ENCODE measurements at places on chromosomes 2 and 18. TPM values are rescaled to one million over a fixed set of nuclear protein-coding genes. Genes with fewer than 3 reads are reported as not detected.

Gene HS6ST1
- 39.9 TPM for total RNA-seq

Gene RMND5A
- 18.2 TPM for total RNA-seq

Gene AQP12A
- not detected for total RNA-seq

Gene ACMSD
- total RNA-seq, result not detected

Gene CFAP65
- not detected for total RNA-seq

Gene ANKRD12
- 50.8 TPM for total RNA-seq

Gene C2orf68
- 20.5 TPM for total RNA-seq

Gene FBXO11
- total RNA-seq, result 75.2 TPM

Gene VRK2
- 37.2 TPM for total RNA-seq

Gene RTP5
- total RNA-seq, result not detected

Gene SCYGR5
- not detected for total RNA-seq

Gene RAB6C
- total RNA-seq, result not detected

Gene CAPN14
- total RNA-seq, result 0.33 TPM

Gene ALPG
- total RNA-seq, result not detected

Gene UBXN4
- 74.5 TPM for total RNA-seq

Gene GREB1L
- not detected for total RNA-seq

Gene TUBA3E
- total RNA-seq, result not detected

Gene CRYGB
- not detected for total RNA-seq

Gene SLC20A1
- 77.5 TPM for total RNA-seq

Gene C2orf78
- total RNA-seq, result not detected

Gene KANSL3
- 51.4 TPM for total RNA-seq

Gene MFSD2B
- not detected for total RNA-seq

Gene UGT1A4
- total RNA-seq, result not detected

Gene CCDC74A
- total RNA-seq, result 12.7 TPM

Gene NEB
- total RNA-seq, result 0.17 TPM

Gene STARD6
- not detected for total RNA-seq

Gene ADNP2
- 22.4 TPM for total RNA-seq

Gene TOGARAM2
- total RNA-seq, result 0.17 TPM

Gene FAM237A
- total RNA-seq, result not detected

Gene PAIP2B
- total RNA-seq, result 0.66 TPM

Gene ZNF804A
- 2.3 TPM for total RNA-seq

Gene GCA
- 7.6 TPM for total RNA-seq

Gene FZD7
- 82.4 TPM for total RNA-seq

Gene COL4A3
- 0.17 TPM for total RNA-seq

Gene BMPR2
- 24.1 TPM for total RNA-seq

Gene CDKL4
- total RNA-seq, result 1.3 TPM

Gene TXNDC2
- under 0.01 TPM for total RNA-seq

Gene L3MBTL4
- not detected for total RNA-seq

Gene FOXI3
- not detected for total RNA-seq

Gene TMEM237
- total RNA-seq, result 31.9 TPM

Gene PRSS56
- not detected for total RNA-seq

Gene FAM136A
- total RNA-seq, result 25.7 TPM

Gene UPP2
- total RNA-seq, result not detected

Gene ANKRD30BL
- not detected for total RNA-seq

Gene GPR39
- total RNA-seq, result 1.3 TPM

Gene AFF3
- total RNA-seq, result 0.66 TPM

Gene IL37
- total RNA-seq, result not detected

Gene HOXD12
- not detected for total RNA-seq

Gene ABHD3
- total RNA-seq, result 6.5 TPM

Gene ERCC3
- total RNA-seq, result 39.4 TPM

Gene CTAGE1
- not detected for total RNA-seq
